ENCODE measurements at places on chromosomes 6 and 20. TPM values are rescaled to one million over a fixed set of nuclear protein-coding genes. Genes with fewer than 3 reads are reported as not detected.

DNA sequence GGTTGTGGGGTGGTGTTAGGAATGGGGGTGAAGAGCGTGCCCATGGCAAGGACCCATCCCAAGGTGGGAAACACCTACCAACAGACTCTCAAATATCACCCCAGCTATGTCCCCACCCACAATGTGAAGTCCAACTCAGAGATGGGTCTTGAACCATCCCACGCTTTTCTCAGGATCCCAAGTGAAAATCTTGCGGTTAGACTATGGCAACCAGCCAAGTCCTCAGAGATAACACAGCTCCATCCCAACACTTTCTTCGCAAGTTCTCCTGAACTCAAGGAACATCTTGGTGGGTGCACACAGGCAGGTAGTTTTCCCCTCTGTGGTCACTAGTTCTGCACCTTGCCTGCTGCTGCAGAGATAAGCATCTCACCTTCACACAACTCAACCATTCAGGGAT lies 116.0 kb downstream of the CDC5L start:
- DNase-seq: no peak
- no peaks in the 10 kb centered on the region for H3K36me3 ChIP-seq
- no peak overlapping the region for H3K27ac ChIP-seq
- H3K4me1 ChIP-seq: no peaks in the 10 kb centered on the region
- H3K4me3 ChIP-seq: no peak overlapping the region

GRCh38 chr6:81362246-81362645 lies 390.2 kb downstream of the TENT5A start:
- no peak overlapping the region for H3K4me3 ChIP-seq
- H3K4me1 ChIP-seq: no peaks in the 10 kb centered on the region
- no peaks in the 10 kb centered on the region for H3K27me3 ChIP-seq
- H3K36me3 ChIP-seq: no peaks in the 10 kb centered on the region

Gene REM1
- total RNA-seq: 4.4 TPM

DNA sequence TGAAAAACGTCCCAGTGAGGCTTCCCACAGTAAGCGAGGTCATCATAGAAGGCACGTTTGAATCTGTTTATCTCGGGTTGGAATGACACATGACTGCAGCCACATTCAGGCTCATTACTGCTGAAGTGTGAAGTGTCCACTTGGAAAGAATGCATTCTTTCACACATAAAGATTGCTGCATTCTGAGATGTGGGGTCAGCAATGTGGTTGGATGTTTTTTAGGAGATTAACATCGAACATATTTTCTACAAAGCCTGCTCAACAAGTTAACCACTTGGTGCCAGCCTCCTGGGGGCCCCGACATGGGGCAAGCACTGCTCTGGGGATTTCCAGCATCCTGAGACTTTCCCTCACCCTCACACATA lies 79.9 kb downstream of the BMP6 start:
- no peaks in the 10 kb centered on the region for H3K36me3 ChIP-seq
- no peak overlapping the region for H3K27ac ChIP-seq
- H3K4me3 ChIP-seq: no peak overlapping the region
- DNase-seq: no peak

DNA sequence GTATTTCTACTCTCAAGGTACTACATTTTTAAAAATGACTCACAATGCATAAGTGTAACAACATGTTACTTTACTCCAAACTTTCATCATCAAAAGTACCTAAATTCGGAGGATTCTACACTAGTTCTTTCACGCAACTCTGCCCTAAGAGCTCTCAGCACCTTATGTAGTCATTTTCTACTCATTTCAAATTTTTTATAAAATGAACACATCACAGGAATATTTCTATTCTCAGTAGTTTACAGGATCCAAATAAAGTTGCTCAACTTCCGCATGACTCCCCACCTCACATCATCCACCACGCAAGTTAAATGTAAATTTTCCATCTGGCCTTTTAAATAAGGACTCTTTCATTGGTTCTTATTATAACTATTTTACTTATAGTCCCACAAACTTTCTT lies 344.9 kb upstream of the MANEA start:
- H3K4me3 ChIP-seq: no peak overlapping the region
- H3K4me1 ChIP-seq: no peaks in the 10 kb centered on the region
- DNase-seq: no peak
- H3K27me3 ChIP-seq: no peaks in the 10 kb centered on the region
- no peaks in the 10 kb centered on the region for H3K36me3 ChIP-seq
- no peak overlapping the region for H3K27ac ChIP-seq

Gene KCNK16
- not detected for total RNA-seq

All from vagina (tissue), 2 donors.